HepG2 (cell line): ENCODE measurements at places on chromosomes 3 and 15.
A peak's percentile ranks its signal among the peaks of the same experiment; 100 is the strongest.

GRCh38 chr15:80641384-80641783, 53.7 kb upstream of the ABHD17C start:
- no peak for DNase-seq

DNA sequence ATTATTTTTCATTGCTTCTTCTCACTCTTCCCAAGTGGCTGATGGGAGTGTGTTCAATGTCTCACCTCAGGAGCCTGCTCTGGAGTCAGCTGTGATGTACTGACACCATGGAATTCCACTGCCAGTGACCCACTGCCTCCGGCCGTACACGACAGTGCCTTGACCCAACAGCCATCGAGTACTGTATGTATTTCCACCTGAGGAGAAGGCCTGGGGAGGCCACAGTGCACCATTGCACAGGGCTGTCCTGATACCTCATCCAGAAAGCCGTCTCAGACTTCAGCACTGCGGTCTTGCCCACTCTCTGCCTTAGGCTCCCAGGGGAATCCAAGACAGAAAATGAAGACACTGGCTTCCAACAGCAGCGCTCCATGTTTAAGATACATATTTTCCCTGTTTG, 51.4 kb upstream of the EIF1B start:
- no peak for DNase-seq

GRCh38 chr15:40806672-40807027, 239 bp upstream of the ZFYVE19 start:
- DNase-seq, result no peak

- DNase-seq, result no peak
Measured at GRCh38 chr3:146314871-146315270, 64.0 kb upstream of the PLSCR4 start.

- DNase-seq, result no peak
Measured at GRCh38 chr3:7536510-7536909, 675.6 kb downstream of the GRM7 start.

DNA sequence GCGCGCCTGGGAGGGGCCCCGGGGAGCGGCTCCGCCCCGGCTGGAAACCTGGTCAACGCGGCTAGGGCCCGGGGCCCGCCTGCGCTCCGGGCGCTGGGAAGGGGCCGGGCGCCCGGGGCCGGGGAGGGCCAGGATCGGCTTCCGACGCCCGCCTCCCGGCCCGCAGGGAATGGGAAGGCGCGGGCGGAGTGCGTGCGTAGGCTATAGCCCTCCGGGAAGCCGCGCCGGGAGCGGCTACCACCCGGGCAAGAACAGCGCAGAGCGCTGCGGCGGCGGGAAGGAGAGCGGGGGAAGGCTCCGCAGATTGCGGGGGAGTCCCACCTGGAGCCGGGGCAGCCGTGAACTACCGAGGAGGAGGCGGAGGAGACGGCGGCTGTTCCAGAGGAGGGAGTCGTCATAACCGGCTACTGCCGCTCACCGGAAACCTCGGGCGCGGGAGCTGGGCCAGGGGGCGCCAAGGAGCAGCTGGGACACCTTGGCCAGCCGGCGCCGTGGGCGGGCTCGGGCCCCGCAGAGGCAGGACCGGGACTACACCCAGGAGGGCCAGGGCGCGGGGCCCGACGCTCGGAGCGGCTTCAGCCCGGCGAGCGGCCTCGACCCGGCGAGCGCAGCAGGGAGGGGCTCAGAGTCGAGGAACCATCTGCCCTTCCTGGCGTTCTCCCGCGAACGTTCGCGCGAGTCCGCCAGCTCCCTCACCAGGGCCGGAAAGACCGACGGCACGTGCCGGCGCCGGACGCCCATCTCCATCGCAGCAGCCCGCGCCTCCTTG, at the start of gene EOGT:
TSS of gene EOGT (minus strand) at position 432 of the 769 bp plus-strand sequence. CDS start 3,838 bp downstream, outside the sequence.
- peak; percentile 75 for DNase-seq

DNA sequence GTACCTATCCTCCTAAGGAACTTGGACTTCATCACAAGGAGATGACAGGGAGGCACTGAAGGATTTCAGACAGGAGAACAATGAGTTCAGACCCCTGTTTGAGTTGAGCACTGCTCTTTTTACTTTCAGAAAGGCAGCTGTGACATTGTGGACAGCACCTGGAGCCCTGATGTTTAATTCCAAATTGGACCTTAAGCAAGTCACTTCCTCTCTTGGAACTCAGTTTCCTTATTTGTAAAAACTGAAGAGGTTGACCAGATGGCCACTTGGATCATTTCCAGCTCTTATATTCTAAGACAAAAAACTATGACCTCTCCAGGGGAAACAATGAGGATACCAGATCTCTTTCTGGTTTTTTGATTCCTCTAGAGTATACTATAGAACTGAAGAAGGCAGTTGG, 34.1 kb upstream of the SMAD3 start:
- no peak for DNase-seq

GRCh38 chr3:1200371-1200770, 107.5 kb downstream of the CNTN6 start:
- DNase-seq, result no peak

DNA sequence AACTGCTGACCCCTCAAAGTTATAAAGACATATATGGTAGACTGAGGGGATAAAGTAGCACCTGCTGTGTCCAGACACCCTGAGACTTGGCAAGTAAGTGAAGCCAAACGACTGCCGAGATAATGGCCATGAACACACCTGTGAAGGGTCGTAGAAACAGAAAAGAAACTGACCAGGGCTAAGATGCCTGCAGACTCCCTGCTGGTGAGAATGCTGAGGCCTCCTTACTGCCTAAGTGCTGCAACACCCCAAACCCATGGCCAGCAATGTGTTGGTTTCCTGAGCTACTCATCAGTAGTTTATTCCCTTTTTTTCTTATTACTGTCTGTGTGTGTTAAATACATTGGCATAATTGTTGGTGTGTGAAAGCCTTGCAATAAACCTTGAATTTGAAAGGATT, 233.8 kb downstream of the ZNF385D start:
- no peak for DNase-seq

GRCh38 chr3:41247055-41248004, 48.0 kb downstream of the CTNNB1 start:
- DNase-seq, result peak; percentile 95

DNA sequence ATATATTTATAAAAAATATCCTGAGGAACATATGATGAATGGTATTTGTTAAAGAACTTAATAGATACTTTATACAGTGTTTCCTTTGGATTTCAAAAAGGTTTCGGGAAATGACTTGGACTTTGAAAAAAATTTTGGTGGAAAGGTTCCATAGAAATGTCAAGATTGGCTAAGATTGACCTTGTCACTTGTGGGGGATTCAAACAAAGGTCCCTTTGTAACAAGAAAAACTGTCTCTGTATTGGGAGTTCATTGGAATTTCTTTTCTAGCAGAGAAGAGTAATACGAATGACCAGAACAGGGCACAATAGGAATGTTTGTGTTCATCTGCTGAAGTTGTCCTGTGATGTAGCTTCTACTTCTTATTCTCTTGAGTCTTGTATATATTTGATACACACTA, 43.2 kb downstream of the ARHGEF26 start:
- DNase-seq, result peak; percentile 89

DNA sequence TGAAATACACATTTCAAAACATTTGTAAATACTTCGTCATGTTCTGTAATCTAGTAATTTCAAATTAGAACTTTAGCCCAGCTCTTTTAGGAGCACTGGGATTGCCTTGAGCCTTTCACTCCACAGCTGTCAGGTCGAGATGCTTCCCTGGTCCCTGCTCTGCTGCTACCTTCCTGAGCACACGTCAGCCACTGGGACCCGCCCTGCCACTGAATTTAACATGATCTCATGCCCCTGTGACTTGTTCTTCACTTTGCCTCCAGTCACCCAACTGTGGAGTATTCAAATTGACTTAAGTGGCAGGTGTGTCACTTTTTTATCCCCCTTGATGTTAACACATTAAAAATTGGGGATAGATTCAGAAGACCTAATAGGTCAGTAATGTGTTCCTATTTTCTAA, 3.3 kb downstream of the ARRDC4 start:
- DNase-seq, result no peak

- DNase-seq, result peak; percentile 22
Measured at GRCh38 chr3:34683851-34684250, 885.4 kb downstream of the PDCD6IP start.

DNA sequence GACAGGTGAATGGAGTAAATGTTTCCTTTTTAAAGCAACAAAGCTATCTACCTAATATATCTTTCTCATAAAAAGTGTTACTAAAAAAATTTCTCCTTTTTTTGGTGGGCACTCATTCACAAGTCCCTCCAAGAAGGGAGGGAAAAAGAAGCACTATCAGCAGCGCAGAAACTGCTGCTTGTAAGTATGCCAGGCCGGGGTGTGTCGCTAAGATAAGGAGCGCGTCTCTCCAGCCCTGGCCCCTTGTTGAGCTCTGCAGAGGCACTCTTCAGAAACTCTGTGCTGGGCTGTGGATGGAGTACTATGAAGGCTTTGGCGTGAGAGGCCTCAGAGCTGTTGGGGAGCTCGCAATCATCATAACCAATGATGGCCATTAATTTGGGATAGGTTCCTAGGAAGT, 49.1 kb downstream of the ZDHHC3 start:
- no peak for DNase-seq

DNA sequence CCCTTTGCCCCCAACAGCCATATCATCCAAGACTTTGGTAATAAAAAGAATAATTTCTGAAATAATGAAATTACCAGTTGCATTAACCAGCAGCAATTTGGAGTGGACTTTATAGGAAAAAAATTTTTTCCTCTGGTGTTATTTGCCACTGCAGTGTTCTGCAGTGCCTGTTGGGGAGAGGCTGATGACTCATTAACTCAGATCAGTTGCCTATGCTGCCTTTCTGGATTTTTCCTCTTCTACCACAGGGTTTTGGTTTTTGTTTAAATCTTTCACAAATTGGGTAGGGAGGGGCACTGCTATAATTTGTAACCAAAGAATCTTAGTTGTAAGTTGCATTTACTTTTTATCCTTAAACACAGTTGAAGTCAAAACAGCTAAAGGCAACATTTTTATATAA, 22.7 kb downstream of the ATP6V1A start:
- peak; percentile 13 for DNase-seq

DNA sequence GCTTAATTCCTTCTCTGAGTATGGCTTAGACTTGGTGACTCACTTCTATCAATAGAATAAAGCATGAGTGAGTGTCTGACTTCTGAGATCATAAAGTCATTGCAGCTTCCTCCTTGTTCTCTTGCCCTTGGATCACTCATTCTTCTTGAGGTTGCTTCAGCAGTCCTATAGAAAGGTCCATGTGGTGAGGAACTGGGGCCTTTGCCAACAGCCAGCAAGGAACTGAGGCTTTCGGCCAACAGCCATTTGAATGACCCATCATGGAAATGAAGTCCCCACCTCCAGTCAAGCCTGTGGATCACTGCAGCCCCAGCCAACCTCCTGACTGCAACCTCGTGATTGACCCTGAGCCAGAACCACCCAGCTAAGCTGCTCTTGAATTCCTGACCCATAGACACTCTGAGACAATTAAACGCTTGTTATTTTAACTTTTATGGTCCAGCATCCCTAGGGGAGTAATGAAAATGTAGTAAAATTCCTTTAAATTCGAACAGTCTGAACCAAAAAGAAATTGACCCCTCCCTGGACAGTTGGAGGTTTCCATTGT, 84.5 kb downstream of the WDR76 start:
- no peak for DNase-seq

DNA sequence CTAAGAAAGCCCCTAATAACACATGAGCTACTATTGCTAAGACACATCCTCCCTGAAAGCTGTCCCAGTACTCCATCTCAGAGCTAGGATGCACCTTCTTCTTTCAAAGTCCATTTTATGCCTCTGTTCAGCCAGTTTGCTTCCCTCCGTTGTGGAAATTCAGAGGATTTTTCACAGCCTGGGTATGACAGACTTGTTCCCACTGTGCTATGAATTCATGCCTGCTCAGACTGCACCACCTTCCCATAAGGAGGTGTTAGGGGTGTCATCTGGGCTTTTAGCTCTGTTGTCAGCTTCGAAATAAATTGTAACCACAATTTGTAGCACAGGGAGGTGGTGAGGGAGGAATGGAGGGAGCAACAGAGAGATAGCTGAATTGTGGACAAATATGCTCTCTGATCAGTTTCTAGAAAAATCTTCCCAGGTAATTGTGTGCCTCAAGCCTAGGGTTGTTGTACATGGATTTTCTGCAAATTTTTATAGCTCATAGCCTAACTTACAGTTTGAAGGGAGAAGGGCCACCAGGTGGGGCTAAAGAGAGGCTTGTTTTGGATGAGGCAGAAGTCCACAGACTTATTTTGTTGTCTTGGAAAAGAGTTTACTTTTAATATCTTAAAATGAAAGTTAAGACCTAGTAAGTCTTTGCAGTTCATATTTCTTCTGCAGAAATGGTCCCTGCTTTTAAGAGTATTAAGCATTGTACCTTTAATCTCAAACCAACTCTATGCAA, 462.0 kb downstream of the PDCD6IP start:
- peak; percentile 10 for DNase-seq

DNA sequence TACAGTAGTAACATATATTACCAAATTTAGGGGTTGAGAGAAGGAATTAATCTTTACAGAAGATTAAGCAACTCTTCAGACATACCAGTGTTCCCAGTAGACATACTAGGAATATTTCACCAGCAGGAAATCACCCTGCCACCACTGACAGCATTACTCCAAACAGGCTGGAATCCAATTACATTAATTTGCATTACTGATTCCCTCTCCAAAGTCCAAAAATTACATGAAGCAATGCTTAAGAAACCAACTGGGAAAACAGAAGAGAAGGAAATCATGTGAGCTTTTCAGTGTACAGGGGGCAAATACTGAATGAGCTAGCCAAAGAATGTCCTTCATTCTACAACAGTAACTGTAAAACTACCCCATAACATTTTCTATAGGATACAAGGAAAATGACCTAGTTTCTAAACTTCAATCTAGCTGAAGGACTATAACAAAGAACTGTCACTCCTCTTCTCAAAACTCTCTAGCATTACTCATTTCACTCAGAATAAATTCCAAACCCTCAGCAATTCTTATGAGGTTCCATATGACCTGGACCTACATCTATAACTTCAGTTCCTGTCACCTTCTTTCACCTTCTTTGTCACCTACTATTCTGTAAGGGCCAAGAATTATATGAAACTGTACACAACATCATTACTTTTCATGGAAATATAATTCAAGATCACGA, 72.7 kb downstream of the INO80 start:
- DNase-seq, result peak; percentile 13

GRCh38 chr15:41908736-41909461, 15.0 kb upstream of the SPTBN5 start:
- DNase-seq, result no peak

DNA sequence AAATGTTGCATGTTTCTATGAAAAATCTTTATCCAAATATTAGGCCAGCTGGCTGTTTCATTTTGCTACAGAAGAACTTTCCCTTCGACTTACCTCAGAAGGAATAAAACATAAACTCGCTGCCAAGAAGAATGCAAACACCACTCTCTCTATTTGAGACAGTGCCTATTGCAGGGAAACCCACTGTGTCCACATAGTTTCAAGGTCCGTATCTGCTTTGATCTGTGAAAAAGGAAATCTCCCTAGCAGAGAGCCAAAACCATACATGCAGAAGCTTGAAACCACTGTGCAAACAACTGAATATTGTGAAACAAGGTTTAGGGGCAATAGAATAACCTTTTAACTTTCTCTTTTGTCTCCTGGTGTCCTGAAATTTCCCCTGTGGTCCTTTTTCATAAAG, 35.0 kb upstream of the CAPN7 start:
- peak; percentile 98 for DNase-seq

- DNase-seq, result no peak
Measured at GRCh38 chr15:101619615-101619865, 32.6 kb downstream of the TM2D3 start.

GRCh38 chr15:28101201-28101600, 2.1 kb upstream of the OCA2 start:
- DNase-seq, result no peak

- peak; percentile 29 for DNase-seq
Measured at GRCh38 chr15:45320581-45321205, 57.7 kb downstream of the GATM start.
